Type B pancreatic cell (in vitro differentiated cells): ENCODE measurements at places on chromosomes 6 and 20.

DNA sequence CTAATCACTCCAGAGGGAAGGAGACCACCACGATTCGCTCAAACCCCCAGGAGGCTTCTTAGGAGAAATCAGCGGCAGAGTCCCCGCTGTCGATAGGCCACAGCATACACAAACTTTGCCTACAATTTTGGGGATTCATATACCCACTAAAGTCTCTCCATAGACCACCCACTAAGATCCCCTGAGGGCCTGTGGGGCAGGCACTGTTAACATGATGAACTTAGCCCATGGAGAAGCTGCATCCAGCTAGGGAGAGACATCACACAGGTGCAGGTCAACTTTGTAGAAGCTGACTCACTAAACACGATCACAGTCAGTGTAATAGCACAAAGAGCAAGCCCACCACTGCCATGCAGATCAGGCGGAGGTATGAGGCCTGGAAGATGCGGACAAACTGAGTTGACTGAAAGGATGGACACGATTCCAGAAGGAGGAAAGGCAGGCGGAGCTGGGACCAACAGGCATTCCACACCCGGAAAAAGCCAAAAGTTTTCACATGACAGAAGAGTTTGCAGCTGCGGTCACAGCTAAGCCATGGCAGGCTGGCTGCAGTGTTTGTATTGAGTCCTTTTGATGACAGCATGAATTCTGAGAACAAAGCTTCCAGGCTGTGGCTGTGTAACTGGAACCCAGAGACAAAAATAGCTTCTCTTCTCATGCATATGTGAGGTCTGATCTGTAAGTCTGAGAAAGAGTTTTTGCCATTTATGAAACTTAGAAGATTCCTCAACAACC, 75.7 kb upstream of the QKI start:
- peak overlapping the region; percentile 25 for H3K27ac ChIP-seq
- DNase-seq: no peak
- no peaks in the 10 kb centered on the region for H3K27me3 ChIP-seq

- peak overlapping the region; percentile 92 for H3K27ac ChIP-seq
- DNase-seq: no peak
- peaks cover 6% of the 10 kb centered on the region for H3K4me1 ChIP-seq
- H3K27me3 ChIP-seq: no peaks in the 10 kb centered on the region
- peak overlapping the region; percentile 89 for H3K4me3 ChIP-seq
- H3K36me3 ChIP-seq: no peaks in the 10 kb centered on the region
Measured at GRCh38 chr20:62365814-62366369, 1.2 kb downstream of the LAMA5 start.

- no peak overlapping the region for H3K27ac ChIP-seq
- peaks cover 6% of the 10 kb centered on the region for H3K27me3 ChIP-seq
- no peaks in the 10 kb centered on the region for H3K36me3 ChIP-seq
- H3K4me1 ChIP-seq: peaks cover 3% of the 10 kb centered on the region
- H3K4me3 ChIP-seq: no peak overlapping the region
- no peak for DNase-seq
Measured at GRCh38 chr20:52416953-52417352, 225.4 kb upstream of the ZFP64 start.

DNA sequence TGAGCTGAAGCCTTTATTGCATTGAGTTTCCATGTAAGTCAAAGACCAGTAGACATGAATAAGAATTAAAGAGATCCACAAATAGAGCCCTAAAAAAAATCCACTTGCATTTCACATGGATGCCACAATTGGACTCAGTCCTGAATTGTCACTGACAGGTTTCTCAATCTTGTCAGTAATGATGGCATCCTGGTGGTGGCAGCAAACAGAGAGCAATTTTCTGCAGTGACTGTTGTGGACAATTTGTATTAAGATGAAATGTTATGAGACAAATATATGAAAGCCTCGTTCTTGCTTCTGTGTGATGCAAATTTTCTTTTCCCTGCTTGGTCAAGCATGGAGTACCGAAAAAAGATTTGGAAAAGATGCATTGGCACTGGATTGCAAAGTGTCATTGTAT, 278.9 kb downstream of the SAMD5 start:
- H3K4me3 ChIP-seq: no peak overlapping the region
- DNase-seq: no peak
- H3K36me3 ChIP-seq: no peaks in the 10 kb centered on the region
- no peak overlapping the region for H3K27ac ChIP-seq
- H3K27me3 ChIP-seq: no peaks in the 10 kb centered on the region
- peaks cover 6% of the 10 kb centered on the region for H3K4me1 ChIP-seq

- H3K27ac ChIP-seq: no peak overlapping the region
- DNase-seq: no peak
- H3K4me1 ChIP-seq: no peaks in the 10 kb centered on the region
- no peak overlapping the region for H3K4me3 ChIP-seq
- H3K36me3 ChIP-seq: no peaks in the 10 kb centered on the region
Measured at GRCh38 chr6:54100411-54101006, 10.7 kb upstream of the MLIP start.

DNA sequence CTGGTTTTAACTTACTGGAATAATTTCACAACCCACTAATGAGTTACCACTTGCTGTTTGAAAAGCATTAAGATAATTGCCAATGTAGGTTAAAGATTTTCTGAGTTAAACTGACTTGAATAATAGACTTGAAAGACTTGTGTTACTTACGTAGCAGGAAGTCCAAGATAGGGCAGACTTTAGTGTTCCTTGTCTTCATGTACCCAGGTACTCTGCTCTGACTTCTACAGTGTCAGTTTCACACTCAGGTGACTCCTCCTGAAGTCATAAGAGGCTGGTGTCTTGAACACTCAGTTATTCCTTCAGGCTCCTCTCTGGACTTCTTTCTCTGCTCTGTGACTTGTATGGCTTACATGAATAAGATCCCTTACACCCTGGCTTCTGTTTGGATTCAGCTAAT, 76.3 kb upstream of the SGK1 start:
- no peaks in the 10 kb centered on the region for H3K36me3 ChIP-seq
- no peaks in the 10 kb centered on the region for H3K4me1 ChIP-seq
- H3K27me3 ChIP-seq: no peaks in the 10 kb centered on the region
- no peak overlapping the region for H3K4me3 ChIP-seq

DNA sequence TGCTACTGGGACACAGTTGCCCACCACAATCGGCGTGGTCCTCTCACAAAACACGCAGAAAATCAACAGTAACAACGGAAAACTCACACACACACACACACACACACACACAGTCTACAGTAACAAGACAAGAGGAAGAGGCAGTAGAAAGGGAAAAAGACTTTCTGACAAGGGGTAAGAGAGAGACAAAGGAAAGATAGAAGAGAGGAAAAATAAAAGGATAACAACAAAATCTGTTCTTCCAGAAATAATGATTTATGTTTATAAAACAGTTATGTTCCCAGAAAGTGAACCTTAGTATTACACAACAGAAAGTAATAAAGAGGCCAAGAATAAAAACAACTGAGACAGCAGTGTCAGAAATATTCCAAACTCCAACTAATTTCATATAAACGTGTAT, 2.9 kb downstream of the RANBP9 start:
- H3K27ac ChIP-seq: peak overlapping the region; percentile 98
- H3K4me3 ChIP-seq: peak overlapping the region; percentile 100
- DNase-seq: no peak
- peaks cover 26% of the 10 kb centered on the region for H3K4me1 ChIP-seq
- peaks cover 12% of the 10 kb centered on the region for H3K36me3 ChIP-seq

- H3K36me3 ChIP-seq: no peaks in the 10 kb centered on the region
- peaks cover 33% of the 10 kb centered on the region for H3K27me3 ChIP-seq
- peak; percentile 75 for DNase-seq
- H3K4me1 ChIP-seq: peaks cover 29% of the 10 kb centered on the region
Measured at GRCh38 chr20:36092398-36093024, 62.0 kb upstream of the EPB41L1 start.

DNA sequence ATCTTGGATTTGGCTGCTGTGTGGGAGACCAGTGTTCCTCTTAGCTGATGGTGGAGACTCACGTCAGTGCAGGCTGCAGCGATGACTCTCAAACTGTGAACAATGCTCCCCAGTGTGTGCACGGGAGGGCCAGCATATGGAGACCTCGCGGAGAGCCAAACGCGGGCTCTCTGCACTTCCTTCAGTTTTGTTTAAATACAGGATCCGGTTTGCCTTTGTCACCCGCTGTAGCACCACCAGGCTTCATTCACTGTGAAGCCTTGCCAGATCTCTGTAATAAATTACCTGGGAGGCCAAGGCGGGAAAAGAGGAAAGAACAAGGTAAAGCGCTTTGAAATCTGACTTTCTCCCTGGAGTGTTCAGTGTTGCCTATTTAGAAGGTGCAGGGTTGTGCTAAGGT, 30.7 kb upstream of the TMEM14A start:
- H3K36me3 ChIP-seq: no peaks in the 10 kb centered on the region
- H3K27me3 ChIP-seq: peaks cover 24% of the 10 kb centered on the region
- H3K27ac ChIP-seq: no peak overlapping the region

GRCh38 chr6:131776985-131777384, 30.8 kb upstream of the ENPP1 start:
- H3K4me1 ChIP-seq: peaks cover 4% of the 10 kb centered on the region
- DNase-seq: no peak
- no peak overlapping the region for H3K27ac ChIP-seq
- no peaks in the 10 kb centered on the region for H3K36me3 ChIP-seq
- peaks cover 7% of the 10 kb centered on the region for H3K27me3 ChIP-seq

DNA sequence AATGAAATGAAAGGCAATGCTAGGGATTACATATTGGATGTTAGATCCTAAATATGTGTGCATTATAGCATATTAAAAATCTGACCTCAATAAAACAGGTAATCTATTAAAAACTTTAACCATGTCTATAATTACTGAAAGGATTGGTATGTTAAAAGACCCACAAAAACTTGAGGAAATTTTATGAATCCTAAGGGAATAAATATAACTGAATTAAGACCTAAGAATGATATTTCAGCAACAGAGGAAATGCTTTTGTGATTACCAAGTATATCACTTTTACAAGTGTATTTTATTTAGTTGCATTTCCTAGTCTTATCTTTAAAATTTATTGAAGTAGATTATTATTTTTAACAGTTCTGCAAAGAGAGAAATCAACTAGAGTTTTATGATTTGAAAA, 571.5 kb downstream of the HDGFL1 start:
- DNase-seq: no peak
- peaks cover 16% of the 10 kb centered on the region for H3K4me1 ChIP-seq
- peaks cover 3% of the 10 kb centered on the region for H3K27me3 ChIP-seq
- H3K27ac ChIP-seq: no peak overlapping the region

DNA sequence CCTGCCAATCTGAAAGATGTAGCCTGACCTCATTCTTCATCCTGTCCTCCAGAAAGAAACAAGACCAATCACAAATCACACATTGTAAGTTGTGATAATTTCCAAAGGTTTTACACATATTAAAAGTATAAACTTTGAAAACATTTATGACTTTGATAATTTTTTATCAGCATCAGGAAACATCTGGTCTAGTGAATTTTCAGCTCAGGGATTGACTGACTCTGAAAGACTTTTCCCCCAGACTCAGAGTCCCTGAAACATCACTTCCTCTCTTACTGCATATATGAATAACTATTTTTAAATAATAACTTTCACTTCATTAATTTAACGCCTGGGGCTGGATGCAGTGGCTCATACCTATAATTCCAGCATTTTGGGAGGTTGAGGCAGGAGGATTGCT, 48.5 kb upstream of the SSTR4 start:
- H3K4me3 ChIP-seq: no peak overlapping the region
- H3K36me3 ChIP-seq: no peaks in the 10 kb centered on the region
- H3K27me3 ChIP-seq: peaks cover 17% of the 10 kb centered on the region
- no peak overlapping the region for H3K27ac ChIP-seq
- H3K4me1 ChIP-seq: peaks cover 5% of the 10 kb centered on the region

DNA sequence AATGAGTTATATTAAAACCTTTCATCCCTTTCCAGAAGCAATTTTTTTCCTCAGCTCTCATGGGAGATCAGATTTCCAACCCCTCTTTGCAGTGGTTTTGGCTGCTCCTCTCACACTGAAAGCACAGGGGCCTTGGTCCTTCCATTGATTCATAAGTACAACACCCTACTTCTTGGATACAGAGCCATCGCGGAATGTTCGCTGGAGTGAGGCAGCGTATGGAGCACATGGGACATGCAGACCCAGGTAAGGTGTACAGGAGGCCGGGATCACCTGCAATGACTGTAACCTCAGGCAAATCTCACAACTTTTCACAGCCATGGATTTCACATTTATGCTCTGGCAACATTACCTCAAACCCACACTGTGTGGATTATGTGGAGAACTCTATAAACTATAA, 75.2 kb upstream of the HEY2 start:
- H3K27me3 ChIP-seq: peaks cover 3% of the 10 kb centered on the region
- no peak overlapping the region for H3K27ac ChIP-seq
- H3K4me1 ChIP-seq: peaks cover 14% of the 10 kb centered on the region
- DNase-seq: no peak

DNA sequence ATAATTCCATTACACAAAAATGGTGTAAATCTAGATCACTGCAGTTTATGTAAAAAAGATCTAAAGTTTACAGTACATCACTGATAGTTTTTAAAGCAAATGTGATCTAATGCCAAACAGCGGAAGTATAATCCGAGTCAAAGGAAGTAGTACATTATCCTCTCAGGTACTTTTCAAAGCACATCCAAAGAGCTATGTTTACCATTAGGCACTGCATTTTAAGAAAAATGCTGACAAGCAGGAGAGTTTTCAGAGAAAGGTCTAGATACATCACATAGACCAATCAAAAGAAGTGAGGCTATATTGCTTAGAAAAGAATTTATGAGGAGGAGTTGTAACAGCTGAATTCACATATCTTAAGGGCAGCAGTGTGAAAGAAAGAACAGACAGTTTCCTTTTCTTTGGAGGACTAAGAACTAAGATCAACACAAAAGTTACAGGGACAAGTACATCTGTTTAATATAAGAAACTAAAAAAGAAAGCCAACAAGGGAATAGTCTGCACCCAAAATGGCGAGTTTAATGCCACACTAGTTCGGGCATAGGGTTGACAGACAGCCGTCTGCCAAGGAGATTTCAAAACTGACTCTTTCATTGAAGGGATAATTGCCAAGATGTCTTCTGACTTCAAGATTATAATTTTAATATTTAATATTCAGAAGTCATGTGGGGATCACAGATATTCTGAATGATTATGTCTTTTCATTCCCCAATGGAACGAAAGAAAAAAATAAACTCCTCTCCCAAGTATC, 1.4 kb downstream of the ZNF184 start:
- H3K27me3 ChIP-seq: no peaks in the 10 kb centered on the region
- H3K27ac ChIP-seq: peak overlapping the region; percentile 95

GRCh38 chr6:127298475-127298874, 31.8 kb downstream of the RNF146 start:
- DNase-seq: no peak
- H3K36me3 ChIP-seq: peaks cover 9% of the 10 kb centered on the region
- no peak overlapping the region for H3K27ac ChIP-seq
- no peak overlapping the region for H3K4me3 ChIP-seq
- H3K27me3 ChIP-seq: no peaks in the 10 kb centered on the region
- peaks cover 7% of the 10 kb centered on the region for H3K4me1 ChIP-seq

- no peak for DNase-seq
- H3K27me3 ChIP-seq: no peaks in the 10 kb centered on the region
- no peak overlapping the region for H3K4me3 ChIP-seq
- peak overlapping the region; percentile 79 for H3K27ac ChIP-seq
- peaks cover 10% of the 10 kb centered on the region for H3K4me1 ChIP-seq
Measured at GRCh38 chr20:20547221-20547875, 165.1 kb downstream of the RALGAPA2 start.
